ENCODE measurements at places on chromosomes 11 and 22. TPM values are rescaled to one million over a fixed set of nuclear protein-coding genes. Genes with fewer than 3 reads are reported as not detected.
A peak's percentile ranks its signal among the peaks of the same experiment; 100 is the strongest.

DNA sequence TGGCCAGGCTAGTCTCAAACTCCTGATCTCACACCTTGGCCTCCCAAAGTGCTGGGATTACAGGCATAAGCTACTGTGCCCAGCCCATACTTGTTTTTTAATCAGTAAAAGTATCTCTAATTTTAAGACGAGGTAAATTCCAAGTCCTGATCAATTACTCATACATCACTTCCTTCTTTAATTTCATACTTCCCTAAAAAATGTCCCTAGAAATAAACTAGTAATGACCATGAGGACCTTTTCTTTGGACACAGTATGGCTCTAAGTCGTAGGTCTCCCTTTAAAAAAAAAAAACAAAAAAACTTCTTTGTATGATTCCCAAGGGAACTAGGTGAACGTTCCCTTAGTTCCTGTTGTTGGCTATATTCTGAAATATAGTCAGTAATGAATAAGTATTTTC lies 29.8 kb downstream of the NUP98 start:
- H3K4me1 ChIP-seq = no peaks in the 10 kb centered on the region
- H3K27me3 ChIP-seq = no peaks in the 10 kb centered on the region
- peaks cover 85% of the 10 kb centered on the region for H3K36me3 ChIP-seq

Gene RAC2
- total RNA-seq = 984 TPM

- H3K4me3 ChIP-seq = no peak overlapping the region
- H3K4me1 ChIP-seq = peaks cover 31% of the 10 kb centered on the region
- peaks cover 1% of the 10 kb centered on the region for H3K27me3 ChIP-seq
Measured at GRCh38 chr11:105111145-105111944, 28.2 kb downstream of the CARD18 start.

DNA sequence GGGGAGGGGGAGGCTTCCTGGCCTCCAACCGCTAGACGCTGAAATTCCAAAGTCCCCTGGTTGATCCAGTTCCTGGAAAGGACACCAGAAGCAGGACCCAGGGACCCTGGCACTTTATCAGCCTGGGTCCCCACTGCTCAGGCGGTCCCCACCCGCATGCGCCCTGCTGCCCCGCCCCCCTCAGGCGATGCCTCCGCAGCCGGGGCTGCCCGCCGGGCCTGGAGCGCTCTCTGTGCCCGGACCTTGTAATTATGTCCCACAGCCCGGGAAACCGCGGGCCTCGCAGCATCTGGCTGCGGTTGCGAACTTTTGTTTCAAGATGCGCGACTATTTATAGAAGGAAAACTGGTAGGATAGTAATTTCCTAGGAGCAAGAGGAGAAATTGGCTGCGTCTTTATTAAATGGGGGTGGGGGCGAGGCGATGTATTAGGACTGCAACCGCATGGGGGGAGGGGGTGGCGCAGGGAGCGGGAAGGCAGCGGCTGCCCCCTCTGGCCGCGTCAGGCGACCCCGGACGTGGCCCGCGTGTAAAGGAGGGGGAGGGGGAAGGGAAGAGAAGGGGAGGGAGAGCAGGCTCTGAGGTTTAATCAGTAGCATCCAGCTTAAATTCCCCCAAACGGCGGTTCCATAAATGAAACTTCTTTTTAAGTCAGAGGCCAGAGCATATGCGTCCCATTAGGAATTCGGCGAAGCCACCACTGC lies 6.1 kb downstream of the WNT7B start:
- peaks cover 3% of the 10 kb centered on the region for H3K36me3 ChIP-seq
- H3K4me1 ChIP-seq = peaks cover 2% of the 10 kb centered on the region
- no peak overlapping the region for H3K4me3 ChIP-seq
- H3K27ac ChIP-seq = no peak overlapping the region
- DNase-seq = no peak

DNA sequence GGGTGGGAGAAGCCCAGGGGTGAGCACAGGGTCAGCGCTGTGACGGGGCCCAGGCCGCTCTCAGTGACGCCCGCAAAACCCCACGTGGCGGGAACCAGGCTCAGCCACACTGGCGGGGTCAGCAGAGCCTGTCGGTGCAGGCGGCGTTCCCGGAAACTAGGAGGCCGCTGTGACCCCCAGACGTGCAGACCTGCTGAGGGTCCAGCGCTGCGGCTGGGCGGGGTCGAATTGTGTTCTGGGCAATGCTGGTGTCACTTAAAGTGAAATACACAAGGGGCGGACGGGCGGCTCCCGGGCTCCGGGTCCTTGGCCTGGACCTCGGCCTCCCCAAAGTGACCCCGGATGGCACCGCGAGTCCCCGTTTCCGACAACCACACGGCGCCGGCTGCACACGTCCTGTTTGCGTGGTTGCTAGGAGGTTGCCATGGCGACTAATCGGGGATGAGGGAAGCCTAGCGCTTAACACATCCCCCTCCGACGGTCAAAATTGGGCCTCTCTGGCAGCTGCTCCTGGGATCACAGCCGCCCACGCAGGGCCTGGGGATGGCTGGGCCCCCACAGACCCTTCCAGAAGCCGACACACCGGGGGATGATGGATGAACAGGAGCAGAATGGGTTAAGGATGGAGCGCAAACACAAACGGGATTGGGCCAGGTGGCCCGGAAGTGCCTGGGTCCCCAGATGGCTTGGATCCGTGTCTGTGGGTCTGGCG lies 81.7 kb upstream of the PRR5 start:
- no peak overlapping the region for H3K27ac ChIP-seq
- H3K4me1 ChIP-seq = peaks cover 4% of the 10 kb centered on the region

Gene PAK1
- total RNA-seq = 47.1 TPM

Gene SHISAL1
- total RNA-seq = not detected

DNA sequence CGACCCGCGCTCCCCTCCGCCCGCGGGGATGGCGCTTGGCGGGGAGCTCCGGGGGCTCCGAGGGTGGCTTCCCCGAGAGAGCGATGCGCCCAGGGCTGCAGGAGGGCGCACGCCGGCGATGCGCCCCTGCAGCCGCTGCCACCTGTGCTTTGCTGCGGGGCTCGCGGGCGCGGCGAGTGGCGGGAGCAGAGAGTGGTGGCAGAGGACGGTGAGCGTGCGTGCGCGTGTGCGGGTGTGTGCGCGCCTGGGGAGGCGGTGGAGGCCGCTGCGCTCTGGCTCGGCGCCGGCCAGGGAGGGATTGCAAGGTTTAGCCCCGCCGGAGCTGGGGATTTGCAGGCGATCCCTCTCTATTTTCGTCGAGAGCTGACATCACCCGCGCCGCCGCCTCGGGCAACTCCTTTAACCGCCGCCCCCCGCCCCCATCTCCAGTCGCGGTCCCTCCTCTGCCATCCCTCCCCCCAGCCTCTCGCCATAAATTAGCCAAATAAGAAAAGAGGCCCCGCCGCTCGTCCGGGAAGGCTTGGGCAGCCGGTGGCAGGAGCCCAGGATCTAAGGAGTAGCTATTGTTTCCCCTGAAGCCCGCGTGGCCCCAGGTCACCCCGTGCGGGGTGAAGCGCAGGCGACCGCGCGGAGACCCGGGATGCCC lies at the start of gene SLC1A2:
Gene SLC1A2, minus strand, starts transcription at position 375 of the 646 bp plus-strand sequence. CDS start 592 bp downstream, outside the sequence.
- peaks cover 12% of the 10 kb centered on the region for H3K4me1 ChIP-seq
- no peak within 1 kb of the TSS for H3K27ac ChIP-seq
- no peaks in the 10 kb centered on the region for H3K36me3 ChIP-seq

DNA sequence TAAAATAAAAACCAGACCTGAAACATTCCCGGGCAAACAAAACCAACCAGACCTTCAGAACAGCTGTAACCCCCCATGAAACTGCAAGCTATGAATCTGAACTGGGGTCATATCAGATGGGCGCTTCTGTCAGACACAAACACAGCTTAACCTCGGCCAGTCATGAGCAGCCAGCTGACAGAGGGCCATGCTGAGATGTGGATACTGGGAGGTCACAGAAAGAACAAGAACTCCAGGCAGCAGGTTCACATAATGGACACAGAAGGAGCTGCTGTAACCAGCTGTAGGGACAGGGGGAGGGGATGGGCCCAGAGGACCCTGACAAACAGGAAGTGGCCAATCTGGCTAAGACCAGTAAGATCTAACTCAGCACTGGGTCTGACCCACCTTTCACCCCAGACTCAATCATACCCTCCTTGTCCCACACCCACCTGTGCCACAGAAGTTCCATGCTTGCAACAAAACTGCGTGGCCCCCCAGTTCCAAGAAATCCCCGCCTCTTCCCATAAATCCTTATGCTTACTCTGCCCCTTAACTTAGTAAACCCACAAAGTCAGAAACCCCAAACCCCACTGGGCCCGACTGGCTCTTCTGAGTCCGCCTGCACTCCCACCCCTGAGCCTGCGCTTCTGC lies 4.0 kb downstream of the APOL4 start:
- peak; percentile 32 for DNase-seq
- peaks cover 68% of the 10 kb centered on the region for H3K4me1 ChIP-seq
- H3K36me3 ChIP-seq = peaks cover 6% of the 10 kb centered on the region
- peak overlapping the region; percentile 44 for H3K27ac ChIP-seq

GRCh38 chr11:126355324-126355925 lies at the start of gene ST3GAL4:
TSS of gene ST3GAL4 (plus strand) at chr11:126355686. CDS start at chr11:126406156, 50,470 bp downstream.
- H3K4me3 ChIP-seq = peak within 1 kb of the TSS; percentile 92
- peaks cover 21% of the 10 kb centered on the region for H3K36me3 ChIP-seq
- H3K27me3 ChIP-seq = no peaks in the 10 kb centered on the region
- H3K4me1 ChIP-seq = peaks cover 52% of the 10 kb centered on the region
- DNase-seq = peak; percentile 76

DNA sequence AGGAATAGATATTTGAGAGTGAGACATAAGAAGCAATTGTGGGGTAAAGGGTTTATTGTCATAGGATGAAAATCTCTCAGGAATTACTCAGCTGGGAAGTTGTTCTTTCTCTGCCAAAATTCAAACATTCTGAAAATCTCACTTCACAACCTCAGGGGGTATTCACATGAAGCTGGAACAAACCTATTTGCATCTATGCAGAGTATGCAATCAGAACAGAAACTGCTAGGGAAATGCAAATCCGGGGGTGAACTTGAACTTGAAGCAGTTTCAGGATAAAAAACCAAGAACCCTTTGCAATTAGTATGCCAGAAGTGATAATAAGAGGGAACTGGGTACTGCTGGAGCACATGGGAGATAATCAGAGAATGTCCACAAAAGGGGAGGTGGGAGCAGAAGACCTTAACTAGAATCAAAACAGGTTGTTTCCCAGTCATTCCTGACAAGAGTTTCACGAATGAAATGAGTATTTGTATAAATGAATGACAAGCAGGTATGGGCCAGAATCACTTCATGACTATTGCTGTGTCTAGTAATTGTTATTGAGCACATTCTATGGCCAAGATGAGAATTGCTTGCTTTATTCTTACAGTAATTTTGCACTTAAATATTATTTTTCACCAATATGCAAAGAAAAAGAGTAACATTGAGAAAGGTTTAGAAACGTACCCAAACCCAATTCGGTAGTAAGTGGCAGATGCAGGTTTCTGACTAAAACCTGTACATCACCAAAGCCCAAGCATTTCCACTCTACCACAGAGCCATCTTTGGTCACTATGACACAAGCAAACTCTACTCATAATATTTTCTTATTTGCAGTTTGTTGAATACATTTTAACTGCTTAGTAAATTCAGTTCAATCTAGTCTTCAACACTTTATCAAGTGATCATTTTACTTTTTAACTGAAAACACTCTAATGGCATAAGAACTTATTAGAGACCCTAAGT lies 61.8 kb upstream of the UBASH3B start:
- H3K27ac ChIP-seq = no peak overlapping the region
- no peaks in the 10 kb centered on the region for H3K36me3 ChIP-seq
- H3K4me1 ChIP-seq = peaks cover 3% of the 10 kb centered on the region
- peaks cover 19% of the 10 kb centered on the region for H3K27me3 ChIP-seq
- H3K4me3 ChIP-seq = no peak overlapping the region

Gene BAIAP2L2
- total RNA-seq = 0.63 TPM

DNA sequence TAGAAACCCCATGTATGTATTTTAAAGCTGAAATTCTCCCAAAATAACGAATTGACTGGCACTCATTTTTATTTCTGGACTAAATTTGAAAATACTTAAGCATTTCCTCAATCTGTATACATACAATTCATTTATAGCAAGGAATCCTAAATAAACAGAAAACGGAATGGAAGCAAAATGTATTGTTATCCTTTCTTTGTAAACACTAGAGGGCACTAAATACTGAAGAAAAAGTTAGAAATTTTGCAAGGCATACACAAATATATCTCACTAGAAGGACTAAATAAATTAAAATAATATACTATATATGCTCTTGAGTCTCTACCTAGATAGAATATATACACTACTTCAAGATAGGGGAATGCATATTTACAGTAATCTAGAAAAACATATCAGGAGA lies 23.1 kb upstream of the ANO5 start:
- DNase-seq = no peak
- H3K4me3 ChIP-seq = no peak overlapping the region
- no peaks in the 10 kb centered on the region for H3K4me1 ChIP-seq

DNA sequence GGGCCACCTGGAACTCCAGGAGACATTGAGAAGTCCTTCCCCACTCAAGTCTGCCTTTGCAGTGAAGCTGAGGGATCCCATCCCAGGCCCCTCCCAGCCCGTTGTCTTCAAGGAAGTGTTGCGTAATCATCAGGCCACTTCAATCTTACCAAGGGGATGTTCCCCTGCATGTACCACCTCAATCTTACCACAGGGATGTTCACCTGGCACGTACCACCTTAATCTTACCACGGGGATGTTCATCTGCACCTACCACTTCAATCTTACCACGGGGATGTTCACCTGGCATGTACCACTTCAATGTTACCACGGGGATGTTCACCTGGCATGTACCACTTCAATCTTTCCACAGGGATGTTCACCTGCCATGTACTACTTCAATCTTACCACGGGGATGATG lies 108.0 kb upstream of the SYN3 start:
- DNase-seq = no peak
- no peaks in the 10 kb centered on the region for H3K4me1 ChIP-seq
- H3K36me3 ChIP-seq = no peaks in the 10 kb centered on the region
- no peak overlapping the region for H3K27ac ChIP-seq
- H3K4me3 ChIP-seq = no peak overlapping the region

DNA sequence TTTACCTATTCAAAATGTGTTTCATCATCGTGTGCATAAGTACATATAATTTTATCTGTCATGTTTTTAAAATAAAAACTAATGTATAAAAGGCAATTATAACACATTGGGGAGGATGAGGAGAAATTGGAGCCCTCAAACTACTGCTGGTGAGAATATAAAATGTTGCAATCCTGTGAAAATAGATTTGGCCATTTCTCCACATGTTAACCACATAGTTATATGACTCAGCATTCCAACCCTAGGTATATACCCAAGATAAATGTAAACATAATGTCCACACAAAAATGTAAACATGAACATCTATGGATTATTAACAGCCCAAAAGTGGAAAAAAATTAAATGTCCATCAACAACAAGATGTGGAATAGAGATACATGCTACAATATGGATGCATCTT lies 928.0 kb upstream of the FAT3 start:
- H3K36me3 ChIP-seq = no peaks in the 10 kb centered on the region
- DNase-seq = no peak
- H3K27ac ChIP-seq = no peak overlapping the region

- H3K4me3 ChIP-seq = no peak overlapping the region
- H3K36me3 ChIP-seq = no peaks in the 10 kb centered on the region
- DNase-seq = no peak
- H3K27me3 ChIP-seq = no peaks in the 10 kb centered on the region
- H3K27ac ChIP-seq = no peak overlapping the region
Measured at GRCh38 chr22:48918585-48919186, 909.0 kb downstream of the BRD1 start.

- peaks cover 34% of the 10 kb centered on the region for H3K4me1 ChIP-seq
- H3K36me3 ChIP-seq = peaks cover 47% of the 10 kb centered on the region
- H3K4me3 ChIP-seq = no peak overlapping the region
- no peak overlapping the region for H3K27ac ChIP-seq
Measured at GRCh38 chr11:68481579-68482240, 21.2 kb downstream of the PPP6R3 start.

GRCh38 chr11:46238078-46238966 lies 39.1 kb upstream of the CREB3L1 start:
- peak; percentile 76 for DNase-seq
- peaks cover 10% of the 10 kb centered on the region for H3K27me3 ChIP-seq
- H3K36me3 ChIP-seq = no peaks in the 10 kb centered on the region
- peak overlapping the region; percentile 69 for H3K4me3 ChIP-seq
- peaks cover 44% of the 10 kb centered on the region for H3K4me1 ChIP-seq
